CD4-positive, alpha-beta T cell (primary cell): ENCODE measurements at places on chromosomes 13 and 19.

DNA sequence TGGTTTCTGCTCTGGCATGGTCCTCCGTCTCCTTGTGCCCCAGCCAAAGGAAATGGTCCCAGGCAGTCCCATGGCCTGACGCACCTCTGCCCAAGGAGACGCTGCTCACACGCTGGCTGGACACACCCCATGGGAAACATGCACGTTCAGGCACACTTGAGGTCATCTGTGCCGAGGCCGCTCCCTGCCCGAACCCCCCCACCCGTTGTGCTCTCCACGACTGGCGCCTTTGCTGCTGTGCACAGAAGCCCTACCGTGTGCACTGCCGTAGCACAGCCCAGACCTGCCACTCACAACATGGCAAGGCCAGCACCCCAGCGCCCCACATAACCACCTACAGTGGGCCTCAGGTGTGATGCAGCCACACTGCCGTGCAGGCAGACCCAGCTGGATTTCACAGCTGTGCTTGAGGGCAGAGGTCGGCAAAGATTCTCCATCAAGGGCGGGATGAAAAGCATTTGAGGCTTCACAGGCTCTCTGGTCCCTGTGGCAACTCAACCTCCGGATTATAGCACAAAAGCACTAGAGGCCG lies 65.7 kb downstream of the SPACA7 start:
- DNase-seq: no peak

GRCh38 chr19:33825556-33825955 lies 28.9 kb downstream of the KCTD15 start:
- DNase-seq: no peak

- no peak for DNase-seq
Observed at GRCh38 chr13:38819053-38819452, 132.2 kb downstream of the FREM2 start.

- DNase-seq: no peak
Observed at GRCh38 chr19:45419396-45419795, 4.3 kb downstream of the ERCC1 start.

DNA sequence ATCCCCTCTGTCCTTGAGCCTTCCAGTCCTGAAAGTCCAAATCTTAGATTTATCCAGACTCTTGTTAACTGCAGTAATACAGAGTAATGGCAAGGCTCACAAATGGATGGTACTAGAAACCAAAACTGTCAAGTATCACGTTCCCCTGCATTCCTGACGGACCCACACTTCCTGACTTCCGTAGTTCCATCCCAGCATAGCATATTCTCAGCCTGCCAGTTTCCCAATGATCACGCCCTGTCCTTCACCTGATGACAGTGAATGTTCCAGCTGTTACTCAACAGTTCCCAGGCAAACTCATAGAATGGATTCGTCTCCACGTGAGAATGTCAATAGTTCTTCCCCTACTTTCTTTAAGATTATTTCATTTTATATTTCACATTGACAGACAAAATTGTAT lies 33.6 kb downstream of the SLC7A1 start:
- DNase-seq: no peak

DNA sequence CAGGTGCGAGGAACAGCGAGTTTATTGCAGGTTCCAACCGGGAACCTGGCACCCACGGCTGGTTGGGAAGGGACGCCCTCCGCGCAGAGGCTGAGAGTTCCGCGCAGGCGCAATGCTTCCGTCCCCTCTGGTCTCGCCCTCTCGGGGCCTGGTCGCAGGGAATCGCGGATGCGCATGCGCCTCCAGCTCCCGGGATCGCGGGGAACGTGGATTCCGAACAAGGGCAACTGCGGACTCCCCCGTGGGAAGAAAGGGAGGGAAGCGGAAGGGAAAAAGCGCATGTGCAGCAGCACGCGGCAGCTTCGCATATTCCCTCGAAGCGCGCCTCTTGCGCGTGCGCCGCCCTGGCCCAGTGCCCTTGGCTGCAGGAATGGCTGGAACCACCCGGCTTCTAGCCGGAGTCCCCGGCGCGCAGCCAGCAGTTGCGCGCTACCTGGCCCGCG lies 1.1 kb downstream of the TSSK6 start:
- DNase-seq: no peak
